ENCODE measurements at places on chromosomes 2 and 18.

- no peak for DNase-seq
These were observed 272.9 kb downstream of the CDH20 start for GRCh38 chr18:61606068-61606660.

DNA sequence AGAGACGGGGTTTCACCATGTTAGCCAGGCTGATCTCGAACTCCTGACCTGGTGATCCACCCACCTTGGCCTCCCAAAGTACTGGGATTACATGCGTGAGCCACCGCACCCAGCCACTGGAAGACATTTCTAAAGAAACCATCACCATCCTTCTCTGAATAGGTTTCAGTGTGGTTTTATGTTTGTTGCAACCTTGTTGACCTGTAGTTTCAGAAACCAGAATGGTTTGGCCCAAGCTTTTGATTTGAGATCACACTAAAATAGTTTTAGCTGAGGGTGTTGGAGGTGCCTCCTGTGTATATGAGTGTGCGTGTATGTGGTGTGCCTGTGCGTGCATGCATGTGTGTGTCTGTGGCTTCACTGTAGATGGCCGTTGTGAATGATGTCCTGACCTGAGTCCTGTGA, 26.2 kb downstream of the INPP4A start:
- no peak for DNase-seq

GRCh38 chr2:42974721-42975717, 182.6 kb upstream of the HAAO start:
- no peak for DNase-seq

- DNase-seq, result no peak
These were observed 50.8 kb downstream of the GRB14 start for GRCh38 chr2:164570475-164570874.

- DNase-seq, result no peak
These were observed 1186.8 kb upstream of the CELF4 start for GRCh38 chr18:38752430-38752829.

GRCh38 chr2:76998704-76999103, 523.5 kb downstream of the LRRTM4 start:
- DNase-seq, result no peak

- DNase-seq, result no peak
These were observed 250.0 kb downstream of the SOX11 start for GRCh38 chr2:5942204-5942603.

- no peak for DNase-seq
These were observed 30.2 kb upstream of the ALK start for GRCh38 chr2:29951576-29951975.

DNA sequence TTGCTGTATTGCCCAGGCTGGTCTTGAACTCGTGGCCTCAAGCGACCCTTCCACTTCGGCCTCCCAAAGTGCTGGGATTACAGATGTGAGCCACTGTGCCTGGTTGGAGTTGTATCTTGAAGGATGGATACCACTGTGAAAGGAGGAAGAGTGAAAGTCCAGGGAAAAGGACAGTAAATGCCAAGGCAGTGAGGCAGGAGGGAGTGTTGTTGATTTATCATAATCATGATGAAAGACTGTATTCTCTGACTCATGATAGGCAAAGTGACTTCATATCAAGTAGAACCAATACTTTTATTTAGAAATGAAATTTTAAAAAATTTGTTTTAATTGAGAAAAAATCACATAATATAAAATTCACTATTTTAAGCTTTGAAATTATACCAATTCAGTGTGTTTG, 162.3 kb downstream of the ARHGAP28 start:
- DNase-seq, result no peak

- DNase-seq, result no peak
These were observed 189.3 kb downstream of the PHLPP1 start for GRCh38 chr18:62904396-62905285.

DNA sequence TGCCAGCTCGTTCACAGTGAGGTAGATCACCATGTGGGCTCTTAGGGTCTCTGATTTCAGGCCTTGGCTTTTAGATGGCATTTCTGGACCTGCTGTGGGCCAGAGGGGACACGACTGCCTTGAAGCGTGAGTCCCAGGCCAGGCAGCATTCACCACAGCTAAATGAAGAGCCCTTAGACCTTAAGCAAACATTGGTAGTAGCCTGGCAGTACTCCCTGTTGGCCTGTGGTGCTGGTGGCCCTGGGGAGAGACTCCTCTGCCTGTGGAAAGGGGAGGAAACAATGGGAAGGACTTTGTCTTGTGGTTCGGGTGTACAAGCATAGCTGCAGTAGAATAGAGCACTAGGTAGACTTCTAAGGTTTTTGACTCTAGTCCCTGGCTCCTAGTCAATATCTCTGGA, 456.0 kb upstream of the DCC start:
- no peak for DNase-seq

DNA sequence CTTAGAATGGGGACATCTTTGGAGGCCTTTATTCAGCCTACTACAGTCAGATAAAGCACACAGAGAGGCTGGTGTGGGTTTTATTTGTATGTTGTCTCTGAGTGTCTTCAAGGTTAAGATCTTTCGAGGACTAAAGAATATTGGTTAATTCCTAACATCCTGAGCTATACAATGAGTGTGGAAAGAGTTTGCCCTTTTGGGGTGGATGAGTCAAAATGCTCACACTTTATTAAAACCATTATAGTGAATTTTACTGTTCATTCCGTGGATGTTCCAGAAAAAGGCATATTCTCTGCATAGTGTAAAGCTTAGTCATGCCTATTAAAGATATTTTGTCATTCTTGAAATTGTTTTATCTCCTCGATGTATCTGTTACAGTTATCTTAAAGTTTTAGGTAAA, 29.1 kb upstream of the SLC38A11 start:
- DNase-seq, result no peak

- no peak for DNase-seq
These were observed 11.7 kb upstream of the ACYP2 start for GRCh38 chr2:54103454-54104314.

DNA sequence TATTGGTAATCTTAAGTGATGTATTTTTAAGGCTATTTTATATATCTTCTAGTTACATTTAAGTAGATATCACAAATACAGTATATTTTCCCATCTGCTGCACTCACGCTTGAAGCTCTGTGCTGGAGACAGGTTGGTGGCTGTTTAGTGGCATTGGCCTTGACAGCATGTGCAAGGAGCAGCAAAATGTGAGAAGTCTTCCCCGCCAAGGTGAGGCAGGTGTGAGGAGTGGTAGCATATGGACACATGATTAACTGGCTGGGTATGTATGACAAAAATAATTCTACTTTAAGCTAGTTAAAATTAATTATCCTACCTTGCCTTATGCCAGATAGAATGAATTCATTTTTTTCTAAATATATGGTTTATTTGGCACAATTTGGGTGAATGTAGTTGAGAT, 117.2 kb downstream of the CCDC102B start:
- no peak for DNase-seq

DNA sequence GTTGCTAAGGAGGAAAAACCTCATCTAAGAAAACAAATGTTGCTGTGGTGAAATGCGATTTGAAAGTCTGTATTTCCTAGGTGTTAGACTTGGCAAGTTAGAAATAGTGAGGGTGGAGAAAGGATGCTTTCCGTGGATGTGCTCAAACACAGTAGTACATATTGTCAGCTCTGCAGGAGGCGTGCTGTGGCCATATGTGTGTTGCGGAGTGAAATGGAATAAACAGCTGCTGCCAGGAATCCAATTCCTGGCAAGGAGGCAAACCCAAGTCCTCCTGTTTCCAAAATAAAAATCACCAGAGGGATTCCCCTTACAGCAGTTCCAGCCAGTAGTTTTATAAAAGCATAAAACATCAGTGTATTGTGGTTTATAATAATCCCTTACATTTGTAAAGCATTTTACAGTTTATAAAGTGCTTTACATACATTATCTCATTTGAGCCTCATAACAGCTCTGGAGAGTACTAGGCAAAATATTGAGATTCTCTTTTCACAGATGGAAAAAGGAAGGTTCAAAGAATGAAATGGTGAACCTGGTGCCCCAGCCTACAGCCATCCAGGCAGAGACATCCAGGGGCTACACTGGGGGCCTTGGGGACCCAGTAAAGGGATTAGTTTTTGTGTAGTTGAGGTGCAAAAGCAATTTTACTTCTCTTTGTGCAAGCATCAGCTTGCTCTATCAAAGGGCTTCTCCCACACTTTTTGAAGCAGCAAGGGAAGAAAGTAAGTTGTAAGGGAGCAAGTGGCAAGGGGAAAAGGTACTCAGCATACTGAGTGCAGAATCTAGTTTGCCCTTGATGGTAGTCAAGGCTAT, 206.0 kb downstream of the AGPS start:
- peak; percentile 91 for DNase-seq

- DNase-seq, result no peak
These were observed 6.3 kb downstream of the THOC1 start for GRCh38 chr18:261398-262073.

DNA sequence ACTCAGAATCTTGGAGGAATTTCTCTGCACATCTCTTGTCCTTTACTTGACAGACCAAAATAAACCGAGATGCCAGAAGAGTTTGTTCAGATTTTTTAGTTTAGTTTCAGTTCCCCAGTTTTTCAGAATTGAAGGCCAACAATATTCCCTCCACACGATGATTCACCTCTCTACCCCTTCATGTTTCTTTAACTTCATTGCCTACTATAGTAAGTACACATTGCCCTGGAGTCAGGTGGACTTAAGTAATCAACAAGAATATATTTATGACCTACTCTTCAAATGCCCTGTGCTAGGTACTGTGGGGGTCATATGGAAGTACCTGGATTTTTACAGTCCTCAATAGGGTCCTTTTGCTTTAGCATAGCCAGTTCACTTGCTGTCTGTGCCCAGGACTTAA, 79.6 kb upstream of the CTLA4 start:
- DNase-seq, result no peak

- DNase-seq, result no peak
These were observed 89.1 kb downstream of the FIGN start for GRCh38 chr2:163646687-163647086.

DNA sequence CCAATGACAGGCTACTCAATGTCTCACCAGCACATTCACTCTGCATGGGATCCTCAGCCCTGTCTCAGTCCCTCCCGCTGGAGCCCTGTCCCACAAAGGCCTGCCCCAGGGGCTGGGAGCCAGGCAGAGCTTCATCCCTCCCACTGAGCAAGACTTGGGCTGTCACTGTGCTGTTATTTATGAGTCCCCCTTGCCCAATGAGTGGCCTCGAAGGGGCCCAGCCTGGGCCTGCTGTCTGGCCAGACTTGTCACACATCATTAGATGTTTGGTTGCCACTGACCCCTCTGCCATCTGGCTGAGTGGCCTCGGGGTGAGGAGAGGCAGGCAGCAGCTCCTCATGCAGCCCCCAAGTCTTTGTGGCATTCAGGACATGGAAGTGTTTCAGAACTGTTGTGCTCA, 330.6 kb upstream of the SKOR2 start:
- no peak for DNase-seq

DNA sequence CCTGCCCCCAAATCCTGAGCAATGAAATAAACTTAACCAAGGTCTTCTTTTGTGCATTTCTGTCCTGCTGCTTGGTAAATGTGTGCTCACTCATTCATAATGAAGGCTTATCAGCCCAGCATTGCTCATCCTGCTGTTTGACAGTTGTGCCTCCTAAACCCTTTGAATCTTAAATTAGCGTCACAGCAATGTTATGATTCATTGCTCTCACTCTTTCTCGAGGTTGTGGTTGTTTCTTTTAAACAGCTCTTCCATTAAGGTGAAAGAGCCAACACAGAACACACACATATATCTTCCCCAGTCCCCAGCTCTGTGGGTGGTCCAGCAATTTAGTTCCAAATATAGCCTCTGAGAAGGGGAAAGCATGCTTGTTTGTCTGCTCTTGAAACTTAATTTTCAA, 84.0 kb downstream of the EVA1A start:
- DNase-seq, result no peak

DNA sequence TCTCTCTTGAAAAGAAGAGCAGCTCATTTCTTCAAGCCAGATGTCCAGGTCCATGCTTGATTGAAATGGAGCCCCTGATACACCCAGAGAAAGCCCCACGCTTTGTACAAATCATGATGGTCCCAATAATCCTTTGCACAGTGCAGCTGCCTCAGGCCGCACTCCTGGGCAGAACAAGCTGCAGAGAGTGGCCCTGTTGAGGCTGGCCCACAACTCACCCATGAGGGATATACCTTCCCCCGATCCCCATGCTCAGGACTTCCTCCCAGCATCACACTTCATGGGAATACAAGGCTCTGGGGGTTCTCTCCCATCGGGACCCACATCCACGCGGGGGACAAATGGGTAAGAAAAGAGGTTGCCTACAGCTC, 181.8 kb downstream of the CTIF start:
- no peak for DNase-seq

DNA sequence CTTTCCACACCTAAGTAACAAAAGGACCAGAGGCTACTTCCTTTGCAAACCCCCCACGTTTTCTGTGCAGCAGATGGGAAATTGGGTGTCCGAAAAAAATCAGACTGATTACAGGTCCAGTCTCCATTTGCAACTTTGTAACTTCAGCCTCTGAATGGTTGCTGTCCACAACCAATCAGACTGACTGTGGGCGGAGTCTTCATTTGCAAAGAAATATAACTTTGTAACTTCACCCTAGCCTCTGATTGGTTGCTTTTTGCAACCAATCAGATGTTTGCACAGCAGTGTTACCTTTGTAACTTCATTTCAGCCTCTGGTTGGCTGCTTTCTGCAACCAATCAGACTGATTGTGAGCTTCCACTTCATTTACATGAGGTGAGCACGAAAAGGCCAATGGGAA, 27.8 kb upstream of the CACNB4 start:
- DNase-seq, result no peak

- peak; percentile 91 for DNase-seq
These were observed 401.9 kb downstream of the LRP1B start for GRCh38 chr2:141728886-141729285.

DNA sequence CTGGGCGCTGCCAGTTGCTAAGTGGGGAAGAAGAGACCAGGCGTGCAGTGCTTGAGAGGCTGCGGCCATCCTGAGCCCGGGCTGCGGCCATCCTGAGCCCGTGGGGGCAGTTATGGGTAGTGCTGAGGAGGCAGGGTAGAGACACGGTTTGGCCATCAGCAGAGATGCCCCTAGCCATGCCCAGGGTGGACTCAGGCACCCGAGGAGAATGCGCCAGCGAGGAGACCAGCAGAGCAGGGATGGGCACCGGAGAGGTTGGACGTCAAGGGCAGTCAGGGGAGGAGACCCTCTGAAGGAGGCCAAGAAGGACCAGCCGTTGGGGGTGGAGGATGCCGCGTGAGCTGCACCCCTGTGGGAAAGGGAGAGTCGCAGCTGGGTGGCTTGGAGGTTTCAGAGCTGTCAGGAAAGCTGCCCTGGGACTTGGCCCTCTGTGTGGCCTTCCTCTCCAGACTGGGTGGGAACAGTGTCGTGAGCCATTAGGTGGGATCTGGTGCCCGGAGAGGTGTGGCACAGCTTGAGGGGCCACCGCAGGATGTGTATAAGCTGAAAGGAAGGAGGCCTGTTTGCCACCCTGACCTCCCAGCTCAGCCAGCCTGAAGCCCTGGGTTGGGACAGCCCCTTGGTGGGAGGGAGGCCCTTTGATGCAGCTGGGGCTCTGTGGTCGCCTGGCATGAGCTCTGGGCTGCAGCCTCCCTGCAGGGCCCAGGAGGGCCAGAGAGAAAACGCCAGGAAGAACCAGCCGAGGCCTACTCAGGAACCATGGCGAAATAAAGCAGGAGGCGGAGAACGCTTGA, 56.0 kb downstream of the SH3BP4 start:
- DNase-seq, result no peak

- peak; percentile 98 for DNase-seq
These were observed 108.6 kb downstream of the COMMD1 start for GRCh38 chr2:62014102-62014501.

- DNase-seq, result no peak
These were observed 250.3 kb upstream of the TCF4 start for GRCh38 chr18:55838319-55838718.
